Endothelial cell of umbilical vein (primary cell): ENCODE measurements at places on chromosomes 7 and 10. TPM values are rescaled to one million over a fixed set of nuclear protein-coding genes. Genes with fewer than 3 reads are reported as not detected.

CCDC3 gene
- 1.2 and 1.4 TPM in 2 replicates for total RNA-seq

TCAF1 gene
- total RNA-seq, result 48.3 and 51.2 TPM in 2 replicates

NAT16 gene
- not detected in 2 replicates for total RNA-seq

SAP25 gene
- 2.4 and 3.2 TPM in 2 replicates for total RNA-seq

CPN1 gene
- not detected in 2 replicates for total RNA-seq

PNLIP gene
- total RNA-seq, result not detected in 2 replicates

CHCHD1 gene
- 31.7 and 34.9 TPM in 2 replicates for total RNA-seq

SPOCK2 gene
- 0.67 and 1.1 TPM in 2 replicates for total RNA-seq

DRGX gene
- not detected in 2 replicates for total RNA-seq

ITIH5 gene
- total RNA-seq, result not detected in 2 replicates

DNAH11 gene
- total RNA-seq, result 0.69 and 2.0 TPM in 2 replicates

FOXI2 gene
- not detected in 2 replicates for total RNA-seq

HSPA12A gene
- total RNA-seq, result 0.22 and 0.30 TPM in 2 replicates
